ENCODE measurements at places on chromosomes 5 and 9.

- peak; percentile 70 for DNase-seq
Observed at GRCh38 chr5:163696579-163696887, 191.1 kb downstream of the MAT2B start.

DNA sequence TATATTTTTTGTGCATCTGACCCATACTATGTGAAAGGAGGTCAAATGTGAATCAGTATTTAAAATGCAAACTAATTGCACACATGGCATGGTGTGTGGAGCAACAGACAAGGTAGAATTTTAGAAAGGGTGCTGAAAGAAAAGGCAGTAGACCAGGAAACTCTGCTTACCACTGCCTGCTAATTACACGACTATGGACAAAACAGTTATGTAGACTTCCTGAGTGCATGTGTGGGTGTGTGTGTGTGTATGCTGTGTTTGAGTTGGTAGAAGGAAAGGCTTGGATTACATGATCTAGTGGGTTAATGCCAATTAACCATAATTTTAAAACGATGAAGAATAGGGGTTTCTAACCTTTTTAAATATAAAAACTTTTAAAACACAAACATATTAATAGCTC lies 349.9 kb downstream of the SH3GL2 start:
- DNase-seq = no peak

DNA sequence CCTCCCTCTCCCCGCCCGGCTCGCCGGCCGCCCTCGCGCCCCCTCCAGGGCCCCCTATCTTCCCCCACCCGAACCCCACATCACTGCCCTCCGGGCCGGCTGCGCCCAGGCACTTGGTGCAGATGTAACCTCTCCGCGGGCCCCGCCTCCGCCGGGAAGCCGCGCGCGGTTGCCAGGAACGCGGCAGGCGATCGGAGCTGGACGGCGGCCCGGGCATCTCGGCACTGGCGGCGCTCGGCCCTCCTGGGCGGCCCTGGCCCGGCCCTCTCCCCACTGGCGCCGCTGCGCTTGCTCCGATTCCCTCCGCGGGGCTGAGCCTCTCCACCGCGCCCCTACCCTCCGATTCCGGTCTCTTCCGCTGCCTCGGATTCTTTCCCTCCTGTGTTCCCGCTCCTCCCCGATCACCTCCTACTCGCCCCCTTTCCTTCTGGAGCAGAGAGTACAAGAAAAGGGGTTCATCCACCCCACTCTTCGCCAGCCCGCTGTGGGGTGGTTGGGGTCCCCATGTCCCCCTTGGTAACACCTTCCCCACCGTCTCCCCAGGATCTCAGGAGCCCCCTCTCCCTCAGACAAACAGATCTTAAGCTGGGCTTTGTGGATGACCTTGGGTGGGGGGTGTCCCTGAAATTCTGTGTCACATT lies 70.6 kb downstream of the C9orf50 start:
- DNase-seq = peak; percentile 7

GRCh38 chr5:160797020-160797419 lies 55.0 kb downstream of the ATP10B start:
- no peak for DNase-seq

- no peak for DNase-seq
Observed at GRCh38 chr5:116035123-116035522, 2.9 kb downstream of the ARL14EPL start.

DNA sequence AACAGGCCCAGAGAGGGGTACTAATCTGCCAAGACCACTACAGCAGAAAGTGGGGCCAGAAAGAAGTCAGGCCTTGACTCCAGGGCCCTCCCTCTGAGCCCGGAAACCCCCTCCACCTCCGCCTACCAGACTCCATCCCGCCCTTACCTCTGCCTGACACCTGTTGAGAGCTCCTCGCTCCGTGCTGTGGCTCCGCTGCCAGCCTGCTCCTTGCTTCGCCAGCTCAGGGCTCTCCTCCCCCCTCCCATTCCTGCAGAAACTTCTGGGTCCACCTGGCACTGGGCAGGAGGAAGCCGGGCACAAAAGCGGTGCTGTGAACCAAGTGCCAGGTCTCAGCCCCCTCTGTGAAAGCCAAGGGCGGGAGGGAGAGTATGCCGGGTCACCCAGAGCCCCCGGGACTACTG lies 6.4 kb upstream of the ST6GALNAC6 start:
- DNase-seq = no peak

GRCh38 chr5:90898326-90899013 lies 339.9 kb downstream of the ADGRV1 start:
- no peak for DNase-seq

- DNase-seq = no peak
Observed at GRCh38 chr5:448766-449090, 5.8 kb downstream of the EXOC3 start.

DNA sequence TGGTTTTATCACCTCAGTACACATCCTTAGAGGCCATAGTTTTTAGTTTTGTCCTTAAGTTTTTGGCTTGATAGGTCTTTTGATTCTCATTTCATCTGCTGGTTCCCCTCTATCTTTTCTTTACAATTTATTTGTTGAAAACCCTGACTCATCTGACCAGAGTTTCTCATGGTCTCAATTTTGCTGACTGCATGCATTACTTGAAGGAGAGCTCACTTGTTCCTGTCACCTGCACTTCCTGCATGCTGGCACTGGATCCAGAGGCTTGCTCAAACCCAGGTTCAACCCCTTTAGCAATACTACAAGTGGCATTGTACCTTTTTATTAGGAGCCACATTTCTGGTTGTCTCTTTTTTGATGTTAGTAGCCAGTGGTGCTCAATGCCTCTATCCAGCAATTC lies 26.7 kb downstream of the FBXO10 start:
- DNase-seq = no peak

DNA sequence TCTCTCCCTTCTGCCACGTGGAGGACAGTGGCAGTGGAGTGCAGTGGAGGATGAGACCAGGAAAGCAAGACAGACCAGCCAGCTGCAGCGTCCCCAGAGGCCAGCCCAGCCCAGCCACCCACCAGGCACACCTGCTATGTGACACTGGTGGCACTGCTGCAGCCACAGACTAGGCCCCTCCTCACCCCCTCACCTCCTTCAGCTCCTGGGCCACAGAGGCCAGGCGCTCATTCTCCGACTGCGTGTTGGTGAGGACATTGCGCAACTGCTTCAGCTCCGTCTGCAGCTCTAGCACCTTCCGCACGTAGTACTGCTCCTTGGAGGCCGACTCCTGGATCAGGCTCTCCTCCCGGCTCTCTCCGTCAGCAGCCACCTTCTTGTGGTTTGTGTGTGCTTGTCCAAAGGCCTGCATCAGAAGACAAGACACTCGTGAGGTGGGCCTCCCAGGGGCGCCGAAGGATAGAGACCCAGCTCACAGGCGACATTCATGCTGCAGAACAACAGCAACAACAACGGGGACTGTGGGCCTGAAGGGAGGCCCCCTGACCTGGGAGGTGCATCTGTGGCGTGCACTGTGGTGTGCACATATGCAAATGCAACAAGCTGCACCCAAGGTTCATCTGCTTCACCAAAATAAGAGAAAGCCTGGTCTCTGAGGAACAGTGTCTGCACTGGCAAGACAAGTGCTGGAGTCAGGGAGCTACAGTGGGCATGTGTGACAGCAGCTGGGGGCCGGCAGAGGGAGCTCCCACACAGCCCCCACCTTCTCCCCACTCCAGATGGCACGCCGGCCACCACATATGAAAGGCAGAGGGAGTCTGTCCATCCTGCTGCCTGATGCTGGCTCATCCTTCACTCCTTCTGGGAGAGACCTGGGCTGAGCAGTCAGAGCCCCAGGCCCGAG lies 35.5 kb downstream of the BICD2 start:
- DNase-seq = no peak

GRCh38 chr5:159504857-159505304 lies 174.6 kb upstream of the IL12B start:
- DNase-seq = no peak

DNA sequence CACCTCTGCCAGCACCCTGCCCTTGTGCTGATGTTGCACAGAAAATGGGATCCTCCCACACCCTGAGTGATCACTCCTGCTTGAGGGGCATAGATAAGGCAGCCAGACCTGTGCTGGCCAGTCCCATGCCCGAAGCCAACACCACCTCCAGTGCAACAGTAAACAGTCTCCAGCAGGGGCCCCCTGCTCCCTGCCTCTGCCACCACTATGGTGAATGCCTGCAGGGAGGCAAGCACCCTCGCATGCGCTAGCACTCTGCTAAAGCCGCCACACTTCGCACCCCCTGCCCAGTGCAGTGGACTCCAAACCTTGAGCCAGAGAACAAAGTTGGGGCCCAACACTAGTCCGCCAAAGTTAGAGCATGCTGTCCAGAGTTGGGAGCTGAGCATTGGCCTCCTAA lies 118.7 kb downstream of the PJA2 start:
- no peak for DNase-seq

DNA sequence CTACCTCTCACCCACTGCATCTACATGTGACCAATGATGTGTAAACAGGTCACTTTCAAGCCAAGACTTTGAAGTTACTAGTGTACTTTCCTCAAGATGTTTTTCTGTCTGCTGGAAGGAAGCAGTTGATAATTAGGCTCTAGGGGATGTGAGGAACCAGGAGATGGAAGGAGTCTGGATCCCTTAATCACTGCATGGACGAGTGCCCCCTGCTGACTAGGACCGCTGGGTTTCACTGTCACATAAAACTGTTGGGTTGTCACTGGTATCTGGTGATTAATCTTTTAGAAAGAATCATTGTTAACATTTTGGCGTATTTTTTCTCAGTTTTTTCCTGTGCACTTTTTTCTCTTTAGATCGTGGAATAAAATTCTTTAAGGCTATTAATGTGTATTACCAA lies 79.5 kb downstream of the SREK1 start:
- no peak for DNase-seq

DNA sequence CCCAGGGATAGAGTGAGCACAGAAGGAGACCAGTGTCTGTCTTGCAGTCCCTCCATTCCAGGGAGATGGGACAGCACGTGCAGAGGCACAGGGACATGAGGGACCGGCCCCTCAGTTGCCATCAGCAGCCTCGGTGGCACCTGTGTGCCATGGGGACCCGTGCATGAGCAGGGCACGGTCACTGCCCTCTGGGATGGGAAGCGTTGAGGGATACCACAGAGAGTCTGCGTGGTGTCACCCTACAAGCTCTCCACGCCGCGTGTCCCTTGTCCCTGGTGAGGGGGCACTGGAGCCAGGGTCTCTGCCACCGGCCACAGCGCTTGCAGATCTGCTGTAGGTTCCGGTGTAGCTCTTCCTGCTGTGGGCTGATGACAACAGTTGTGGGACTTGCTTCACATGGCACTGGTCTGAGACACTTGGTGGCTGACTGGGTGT lies 108.1 kb downstream of the CACNA1B start:
- DNase-seq = no peak

DNA sequence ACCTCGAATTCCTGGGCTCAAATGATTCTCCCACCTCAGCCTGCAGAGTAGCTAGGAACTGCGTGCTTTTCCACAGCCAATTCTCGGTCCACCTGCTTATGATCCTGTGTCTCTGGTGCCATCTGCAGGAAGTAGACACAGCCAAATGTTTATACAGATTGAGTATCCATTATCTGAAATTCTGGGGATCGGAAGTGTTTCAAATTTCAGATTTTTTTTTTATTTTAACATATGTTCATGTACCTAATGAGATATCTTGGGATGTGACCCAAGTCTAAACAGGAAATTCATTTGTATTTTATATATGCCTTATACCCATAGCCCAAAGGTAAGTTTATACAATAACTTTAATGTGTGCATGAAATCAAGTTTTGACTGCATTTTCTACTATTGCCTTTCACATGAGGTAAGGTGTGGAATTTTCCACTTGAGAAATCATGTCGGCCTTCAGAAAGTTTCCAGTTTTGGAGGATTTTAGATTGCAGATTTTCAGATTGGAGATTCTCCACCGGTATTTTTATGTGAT lies 89.5 kb downstream of the ESM1 start:
- DNase-seq = no peak

DNA sequence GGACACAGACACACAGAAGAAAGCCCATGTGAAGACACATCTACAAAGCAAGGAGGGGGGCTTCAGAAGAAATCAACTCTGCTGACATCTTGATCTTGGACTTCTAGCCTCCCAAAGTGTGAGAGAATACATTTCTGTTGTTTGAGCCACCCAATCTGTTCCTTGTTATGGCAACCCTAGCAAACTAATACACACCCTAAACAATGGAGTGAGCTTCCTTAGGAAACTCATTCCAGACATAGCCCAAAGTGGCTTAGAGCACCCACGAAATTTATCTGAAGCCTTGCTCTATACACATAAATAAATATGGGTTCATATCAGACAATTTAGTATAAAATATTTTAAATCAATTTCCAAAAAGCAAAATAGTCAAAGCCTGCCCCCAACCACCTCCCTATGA lies 7.6 kb upstream of the TBC1D2 start:
- no peak for DNase-seq

DNA sequence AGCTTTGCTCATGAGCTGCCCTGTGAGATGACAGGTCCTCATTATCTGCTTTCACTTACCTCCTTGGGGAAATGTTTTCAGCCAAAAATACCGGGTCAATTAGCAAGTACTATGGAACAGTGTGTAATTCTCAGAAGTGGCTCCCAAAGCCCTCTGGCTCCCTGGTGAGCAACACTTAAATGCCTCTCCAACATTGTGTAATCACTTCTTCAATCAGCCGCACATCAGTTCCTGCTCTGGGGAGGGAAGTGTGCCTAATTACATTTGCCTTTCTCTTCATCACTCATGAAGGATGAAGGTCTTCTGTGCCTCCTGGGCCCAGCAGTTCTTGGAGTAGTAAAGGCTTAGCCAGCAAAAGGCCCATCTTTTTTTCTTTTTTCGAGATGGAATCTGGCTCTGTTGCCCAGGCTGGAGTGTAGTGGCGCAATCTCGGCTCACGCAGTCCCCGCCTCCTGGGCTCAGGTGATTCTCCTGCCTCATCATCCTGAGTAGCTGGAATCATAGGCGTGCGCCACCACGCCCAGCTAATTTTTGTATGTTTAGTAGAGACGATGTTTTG lies 23.1 kb downstream of the NIM1K start:
- DNase-seq = no peak

- DNase-seq = no peak
Observed at GRCh38 chr9:122606587-122606986, 8.0 kb upstream of the OR1Q1 start.

GRCh38 chr9:9142001-9142400 lies 1342.4 kb upstream of the DMAC1 start:
- DNase-seq = peak; percentile 52

GRCh38 chr9:121786543-121786948 lies 135.1 kb downstream of the DAB2IP start:
- no peak for DNase-seq

DNA sequence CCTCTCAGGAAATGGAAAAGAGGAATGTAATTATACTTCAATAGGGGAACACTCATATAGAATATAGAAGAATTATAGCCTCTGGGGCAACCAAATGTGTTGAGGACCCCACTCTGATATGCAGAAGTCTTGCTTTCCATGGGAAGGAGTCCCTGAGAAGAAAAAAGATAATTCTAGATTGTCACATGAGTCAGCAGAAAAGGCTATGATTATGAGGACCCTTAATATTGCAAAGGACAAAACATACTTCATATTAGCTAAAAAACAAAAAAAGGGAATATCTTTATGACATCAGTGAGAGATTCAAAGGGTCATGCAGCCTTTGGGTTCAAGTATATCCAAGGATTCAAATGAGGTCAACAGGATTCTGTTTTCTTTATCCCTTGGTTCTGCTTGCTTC lies 119.5 kb downstream of the PIK3R1 start:
- DNase-seq = no peak

- no peak for DNase-seq
Observed at GRCh38 chr5:168364750-168365550, 73.5 kb downstream of the WWC1 start.

Measured in NCI-H2081 treated with DMSO at 0.1 percent for 48 hours (cell line).